ENCODE measurements at places on chromosomes 12 and 14.

GRCh38 chr12:29216797-29217575 lies 67.9 kb downstream of the FAR2 start:
- DNase-seq, result no peak

GRCh38 chr14:43651896-43652295 lies 855.2 kb downstream of the FSCB start:
- DNase-seq, result no peak

GRCh38 chr14:65351493-65352194 lies 60.9 kb upstream of the FUT8 start:
- DNase-seq, result no peak

DNA sequence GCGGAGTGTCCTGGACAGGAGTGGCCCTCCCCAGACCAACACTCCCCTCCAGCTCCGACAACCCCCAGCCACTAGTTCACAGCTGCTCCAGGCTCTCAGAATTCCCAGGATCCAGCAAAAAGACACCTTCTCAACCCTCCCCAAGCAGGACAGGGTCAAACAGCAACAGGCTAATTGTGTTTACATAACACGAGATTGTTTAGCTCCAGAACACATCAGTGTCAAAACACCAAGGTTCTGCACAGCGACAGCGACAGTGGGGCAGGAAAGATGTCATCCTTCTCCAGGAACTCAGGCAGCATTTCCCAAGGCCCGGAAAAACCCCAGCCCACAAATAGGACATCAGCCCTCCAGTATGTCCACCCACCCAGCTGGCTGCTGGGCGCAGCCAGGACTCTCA lies 16.5 kb downstream of the ITPK1 start:
- DNase-seq, result no peak

DNA sequence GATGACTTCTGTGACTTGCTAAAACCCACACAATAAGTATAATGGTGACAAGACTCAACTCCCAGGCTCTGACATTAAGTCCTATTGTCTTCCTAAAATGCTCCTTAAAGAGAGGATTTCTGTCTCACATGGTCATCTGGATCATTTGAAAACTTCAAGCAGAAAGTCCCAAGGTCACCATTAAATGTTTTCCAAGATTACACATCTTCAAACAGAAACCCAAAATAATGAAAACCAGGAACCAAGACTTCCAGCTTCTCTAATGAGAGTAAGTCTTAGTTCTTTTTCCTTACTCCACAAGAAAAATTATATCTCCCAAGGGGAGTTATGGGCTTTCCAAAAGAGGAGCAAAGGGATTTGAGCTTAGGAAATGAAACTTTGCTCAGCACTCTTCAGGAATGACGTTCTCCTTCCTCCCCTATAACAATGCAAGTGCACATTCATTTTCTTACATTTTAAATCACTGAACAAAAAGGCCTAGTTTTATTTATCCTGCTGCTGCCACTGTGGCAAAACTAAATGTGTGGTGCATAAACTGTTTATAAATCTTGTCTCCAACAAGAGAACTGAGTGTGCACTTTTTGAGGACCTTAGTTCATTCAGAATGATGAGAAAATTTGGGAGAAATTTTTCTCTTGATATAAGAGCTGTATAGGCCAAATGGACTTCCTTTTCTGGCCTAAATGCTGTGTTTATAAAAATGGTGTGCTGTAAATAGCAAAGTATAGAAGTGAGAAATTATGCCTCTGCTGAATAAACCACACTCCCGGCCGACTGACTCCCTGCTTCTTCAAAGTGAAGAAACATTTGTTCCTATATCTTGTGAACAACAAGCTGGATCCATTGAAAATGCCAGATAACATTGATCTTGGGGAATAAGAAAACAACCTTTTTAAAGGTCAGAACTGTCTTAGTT lies 148.4 kb upstream of the PLEKHG7 start:
- DNase-seq, result no peak

GRCh38 chr12:26846416-26846815 lies 13.4 kb upstream of the ITPR2 start:
- DNase-seq, result no peak

- DNase-seq, result no peak
Observed at GRCh38 chr14:78432046-78432445, 261.9 kb downstream of the NRXN3 start.

GRCh38 chr12:124030510-124030909 lies 57.5 kb downstream of the ZNF664 start:
- DNase-seq, result no peak

- DNase-seq, result no peak
Observed at GRCh38 chr14:58598028-58598803, 39.5 kb upstream of the DACT1 start.

DNA sequence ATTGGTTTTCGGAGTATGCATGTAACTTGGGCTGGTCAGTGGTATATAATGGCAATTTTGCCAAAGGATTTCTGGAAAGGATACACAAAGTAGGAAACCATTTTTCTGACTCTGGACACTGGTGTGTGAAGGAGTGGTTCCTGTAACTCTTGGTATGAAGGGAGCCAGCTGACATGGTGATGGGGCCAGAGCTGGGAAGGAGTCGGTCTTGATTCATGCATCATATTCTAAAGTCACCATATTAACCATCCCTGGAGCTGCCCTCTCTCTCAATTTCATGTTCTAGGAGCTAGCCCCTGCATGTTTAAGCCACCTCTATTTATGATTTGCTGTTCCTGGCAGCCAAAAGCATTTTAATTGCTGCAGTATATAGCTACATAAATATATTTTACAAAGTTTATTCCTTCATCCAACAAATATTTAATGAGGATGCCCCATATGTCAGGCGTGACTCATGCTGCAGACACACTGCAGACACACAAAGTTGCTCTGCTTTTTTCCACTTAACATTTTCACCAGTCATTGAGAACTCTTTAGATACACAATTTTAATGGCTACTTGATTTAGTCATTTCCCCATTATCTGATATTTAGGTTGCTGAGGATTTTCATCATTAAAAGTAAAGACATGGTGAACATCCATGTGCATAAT lies 78.7 kb upstream of the PSMC1 start:
- no peak for DNase-seq

GRCh38 chr14:61588419-61588901 lies 106.9 kb upstream of the HIF1A start:
- DNase-seq, result no peak

DNA sequence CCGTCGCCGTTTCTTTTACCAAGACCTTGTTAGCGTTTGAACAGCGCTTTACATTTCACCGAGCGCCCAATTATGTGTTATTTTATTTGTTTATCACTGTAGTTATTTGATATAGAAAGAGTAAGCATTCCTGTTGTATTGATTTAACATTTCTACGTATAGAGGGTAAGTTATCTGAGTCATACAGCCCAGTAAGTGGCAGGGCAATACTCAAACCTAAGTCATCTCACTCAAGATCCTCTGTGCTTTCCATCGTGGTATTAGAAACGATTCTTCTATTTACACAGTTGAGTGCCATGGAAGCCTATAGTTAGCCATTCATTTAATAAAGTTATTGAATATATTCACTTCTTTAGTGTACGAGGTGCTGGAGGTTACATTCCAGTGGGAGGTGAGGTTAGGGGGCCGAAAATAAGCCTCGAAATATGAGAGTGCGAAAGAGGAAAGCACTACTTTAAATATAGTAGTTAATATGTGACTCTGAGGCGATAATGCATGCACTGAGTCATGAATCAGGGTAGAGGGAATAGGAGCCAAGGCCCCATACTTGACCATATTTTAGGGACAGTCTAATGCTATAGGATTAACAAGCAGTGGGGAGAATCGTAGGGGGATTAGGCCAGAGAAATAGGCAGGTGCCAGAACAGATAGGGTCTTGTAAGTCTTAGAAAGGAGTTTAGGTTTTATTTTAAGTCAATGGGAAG lies 629 bp downstream of the RAD51AP1 start:
- DNase-seq, result no peak

DNA sequence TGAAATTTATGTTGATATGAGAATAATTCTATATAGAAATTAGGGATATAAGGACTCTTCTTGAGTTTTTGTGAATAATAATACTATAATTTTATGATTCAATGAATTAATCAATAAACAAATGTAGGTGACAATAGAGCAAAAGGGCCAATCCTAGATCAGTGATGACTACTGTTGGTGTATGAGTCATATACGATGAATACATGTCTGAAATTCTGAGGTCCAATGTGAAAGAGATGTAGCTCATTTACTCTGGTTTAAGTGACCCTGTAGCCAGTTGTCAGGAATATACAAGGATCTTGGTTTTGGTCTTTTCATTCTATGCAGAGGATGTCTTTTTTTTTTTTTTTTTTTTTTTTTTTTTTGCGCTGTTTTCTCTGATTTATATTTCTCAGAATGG lies 72.1 kb upstream of the RTL1 start:
- DNase-seq, result no peak

GRCh38 chr14:55701638-55702037 lies 121.6 kb downstream of the KTN1 start:
- no peak for DNase-seq

DNA sequence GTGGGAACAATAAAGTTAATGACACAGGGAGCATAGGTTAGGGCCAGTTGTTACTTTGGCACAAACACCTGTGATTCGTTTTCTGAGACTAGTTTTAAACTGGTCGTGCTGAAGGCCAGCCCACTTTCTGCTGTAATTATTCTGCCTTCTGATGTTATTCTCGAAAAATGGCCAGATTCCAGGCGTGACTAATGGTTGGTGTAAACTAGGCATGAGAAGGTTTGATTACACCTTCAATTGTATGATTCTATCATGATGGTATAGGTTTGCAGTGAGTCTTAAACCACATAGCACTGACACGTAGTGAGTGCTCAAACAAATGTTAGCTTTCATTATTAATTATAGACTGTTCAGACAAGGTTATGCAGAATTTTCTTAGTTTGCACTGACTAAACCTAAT lies 39.0 kb downstream of the CKB start:
- no peak for DNase-seq

DNA sequence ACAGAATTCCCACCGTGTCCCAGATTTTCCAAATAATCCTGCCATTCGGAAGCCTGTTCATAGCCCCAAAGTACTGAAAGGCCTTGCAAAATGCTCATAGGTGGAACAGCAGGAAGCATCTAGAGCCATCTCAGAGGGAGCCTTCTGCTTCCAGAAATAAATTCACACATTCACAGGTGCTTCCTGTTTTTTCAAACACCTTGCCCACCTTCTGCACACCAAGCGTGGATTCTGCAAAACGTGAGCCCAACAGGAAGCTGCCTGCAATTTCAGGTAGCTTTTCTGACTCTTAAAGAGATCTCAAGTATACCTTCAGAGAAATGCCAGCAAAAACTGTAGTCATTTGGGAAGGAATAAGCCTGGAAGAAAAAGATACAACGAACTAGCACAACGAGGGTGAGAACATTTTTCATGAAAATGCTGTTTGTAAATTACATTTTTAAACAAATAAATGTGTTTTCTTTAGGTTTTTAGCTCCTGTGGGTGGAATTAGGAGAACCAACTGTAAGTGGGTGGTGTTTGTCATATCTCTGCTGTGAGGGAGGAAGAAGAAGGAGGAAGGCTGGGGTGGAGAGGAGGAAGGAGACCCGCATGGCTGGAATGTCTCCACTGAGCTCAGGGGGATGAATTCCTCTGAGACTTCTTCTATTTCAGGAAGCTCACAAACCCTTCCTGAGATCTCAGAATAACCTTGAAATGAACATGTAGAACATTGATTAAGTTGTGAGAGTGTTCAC lies at the start of gene IFNG-AS1:
TSS of gene IFNG-AS1 (plus strand) at position 264 of the 737 bp plus-strand sequence.
- no peak for DNase-seq

DNA sequence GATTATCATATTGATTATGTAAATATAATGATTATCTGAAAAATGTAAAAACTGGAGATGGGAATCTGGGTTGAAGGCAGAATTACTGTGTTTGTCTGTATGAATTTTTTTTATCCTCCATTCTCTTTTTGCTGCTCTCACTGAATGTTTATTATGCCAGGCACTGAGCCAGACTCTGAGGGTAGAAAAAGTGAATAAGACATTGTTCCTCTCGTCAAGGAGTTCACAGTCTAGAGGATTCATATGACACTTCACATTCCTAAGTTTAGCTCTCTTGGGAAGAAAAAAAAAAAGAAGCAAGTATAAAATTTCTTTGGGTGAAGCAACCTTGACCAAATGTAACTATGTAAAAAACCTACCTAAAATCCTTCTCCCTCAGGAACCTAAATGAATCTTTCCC lies 120.9 kb upstream of the LMO3 start:
- DNase-seq, result no peak

DNA sequence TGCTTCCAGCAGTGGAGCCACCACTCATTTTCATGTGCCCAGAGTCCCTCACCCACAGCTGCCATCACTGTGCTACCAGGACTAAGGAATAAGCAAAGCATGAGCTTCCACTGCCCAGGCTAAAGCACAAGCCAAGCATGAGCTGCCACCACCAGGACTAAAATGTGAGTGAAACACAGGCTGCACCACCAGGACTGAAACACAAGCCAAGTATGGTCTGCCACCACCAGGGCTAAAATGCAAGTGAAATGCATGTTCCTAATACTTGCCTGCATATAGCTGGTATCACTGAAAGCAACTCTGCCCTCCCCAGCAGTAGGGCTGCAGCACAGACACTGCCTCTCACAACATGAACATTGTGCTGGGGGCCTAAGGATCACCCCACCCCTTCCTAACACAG lies 30.0 kb downstream of the CEP83 start:
- no peak for DNase-seq

DNA sequence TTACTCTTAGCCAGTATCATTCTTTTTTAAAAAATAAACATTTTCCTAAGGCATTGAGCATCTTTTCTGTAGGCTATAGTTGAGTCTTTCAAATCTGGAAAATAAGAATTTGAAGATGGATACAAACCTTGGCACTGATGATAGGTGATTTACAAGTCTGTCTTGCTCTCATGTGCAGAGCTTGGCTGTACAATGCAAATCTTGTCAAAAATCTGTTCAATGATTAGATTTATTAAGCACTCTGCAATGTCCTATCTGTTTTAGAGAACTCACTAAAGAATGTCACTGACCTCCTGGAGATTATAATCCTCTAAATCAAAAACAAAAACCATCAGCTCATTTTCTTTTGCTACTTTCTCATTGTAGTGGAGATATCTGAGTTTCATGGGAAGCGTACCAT lies 42.8 kb upstream of the AMIGO2 start:
- no peak for DNase-seq

GRCh38 chr14:22613736-22614239 lies 15.7 kb downstream of the ABHD4 start:
- DNase-seq, result no peak

- no peak for DNase-seq
Observed at GRCh38 chr12:70249903-70250302, 6.7 kb downstream of the CNOT2 start.

DNA sequence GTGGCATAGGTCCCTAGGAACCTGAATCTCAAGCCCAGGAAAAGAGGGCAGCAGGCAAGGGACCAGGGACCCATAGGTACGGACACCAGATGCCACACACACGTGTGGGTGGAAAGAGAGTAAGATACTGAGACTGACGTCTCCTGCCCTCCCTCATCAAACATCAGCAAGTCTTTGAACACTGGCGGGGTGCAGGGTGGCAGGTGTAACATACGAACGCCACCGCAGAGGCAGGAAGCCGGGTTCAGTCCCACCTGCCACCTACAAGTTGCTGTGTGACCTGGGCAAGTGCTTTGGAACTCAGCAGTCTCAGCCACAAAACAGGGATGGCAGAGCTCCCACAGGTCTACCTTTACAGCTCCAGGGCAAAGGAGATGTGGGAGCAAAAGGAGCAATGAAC lies 11.1 kb downstream of the ACTN1 start:
- DNase-seq, result no peak

GRCh38 chr12:88081247-88081646 lies 52.0 kb upstream of the C12orf50 start:
- DNase-seq, result no peak

GRCh38 chr12:53328043-53328435 lies 6.6 kb upstream of the AAAS start:
- no peak for DNase-seq

Data from NCI-H748 treated with DMSO at 0.1 percent for 48 hours (cell line).